Activated CD4-positive, alpha-beta T cell treated with anti-CD3 and anti-CD28 coated beads for 24 hours (primary cell): ENCODE measurements at places on chromosomes 11 and 22.
A peak's percentile ranks its signal among the peaks of the same experiment; 100 is the strongest.

DNA sequence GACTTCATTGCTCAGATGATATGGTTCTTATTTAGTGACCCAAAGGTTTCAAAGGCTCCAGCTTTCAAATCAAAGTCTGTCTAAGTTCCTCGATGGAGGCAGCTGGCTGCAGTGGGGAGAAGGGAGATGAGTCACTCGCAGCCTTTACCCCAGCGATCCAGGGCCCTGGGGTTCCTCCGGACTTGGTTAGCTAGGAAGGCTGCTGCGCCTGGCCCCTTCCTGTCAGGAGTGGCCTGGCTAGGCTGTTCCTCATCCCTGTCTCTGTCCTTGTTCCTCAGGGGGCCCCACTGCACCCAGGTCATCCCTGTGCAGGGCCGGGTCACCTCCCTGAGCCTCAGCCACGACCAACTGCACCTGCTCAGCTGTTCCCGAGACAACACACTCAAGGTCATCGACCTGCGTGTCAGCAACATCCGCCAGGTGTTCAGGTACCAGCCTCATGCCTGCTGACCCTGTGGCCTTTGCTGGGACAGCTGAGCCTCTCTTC is 13.9 kb downstream of the ATG16L2 start:
- no peak for DNase-seq

GRCh38 chr11:19849947-19850593 is 137.4 kb downstream of the NAV2 start:
- no peak for DNase-seq

DNA sequence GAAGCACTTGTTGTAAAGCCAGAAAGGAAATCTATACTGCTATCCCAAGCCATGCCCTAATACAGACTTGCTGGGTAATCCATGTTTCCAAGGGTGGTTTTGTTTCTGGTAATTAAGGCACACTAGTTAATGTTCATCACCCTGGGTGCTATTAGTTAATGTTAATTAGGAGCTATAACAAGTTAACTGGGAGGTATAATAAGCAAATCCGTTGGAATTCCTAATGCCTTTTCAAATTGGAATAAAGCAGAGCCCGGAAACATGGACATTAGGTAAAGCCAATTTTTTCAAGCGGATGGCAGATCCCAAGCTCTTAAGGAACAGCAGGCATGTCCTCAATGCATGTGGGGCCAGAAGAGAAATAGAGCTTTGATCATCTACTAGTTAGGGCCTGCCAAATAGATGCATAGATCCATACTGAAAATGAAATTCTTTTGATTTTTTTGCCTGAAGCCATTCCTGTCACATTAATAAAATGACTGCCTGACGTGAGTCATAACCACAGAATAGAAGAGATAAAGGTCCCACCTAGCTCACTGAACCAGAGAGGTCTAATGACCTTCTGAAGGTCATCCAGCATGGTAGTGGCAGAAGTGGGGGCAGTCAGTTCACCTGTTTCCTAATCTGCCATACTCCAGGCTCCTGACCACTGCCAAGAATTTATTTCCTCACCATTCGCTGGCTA is 28.5 kb upstream of the CCDC34 start:
- DNase-seq, result no peak

DNA sequence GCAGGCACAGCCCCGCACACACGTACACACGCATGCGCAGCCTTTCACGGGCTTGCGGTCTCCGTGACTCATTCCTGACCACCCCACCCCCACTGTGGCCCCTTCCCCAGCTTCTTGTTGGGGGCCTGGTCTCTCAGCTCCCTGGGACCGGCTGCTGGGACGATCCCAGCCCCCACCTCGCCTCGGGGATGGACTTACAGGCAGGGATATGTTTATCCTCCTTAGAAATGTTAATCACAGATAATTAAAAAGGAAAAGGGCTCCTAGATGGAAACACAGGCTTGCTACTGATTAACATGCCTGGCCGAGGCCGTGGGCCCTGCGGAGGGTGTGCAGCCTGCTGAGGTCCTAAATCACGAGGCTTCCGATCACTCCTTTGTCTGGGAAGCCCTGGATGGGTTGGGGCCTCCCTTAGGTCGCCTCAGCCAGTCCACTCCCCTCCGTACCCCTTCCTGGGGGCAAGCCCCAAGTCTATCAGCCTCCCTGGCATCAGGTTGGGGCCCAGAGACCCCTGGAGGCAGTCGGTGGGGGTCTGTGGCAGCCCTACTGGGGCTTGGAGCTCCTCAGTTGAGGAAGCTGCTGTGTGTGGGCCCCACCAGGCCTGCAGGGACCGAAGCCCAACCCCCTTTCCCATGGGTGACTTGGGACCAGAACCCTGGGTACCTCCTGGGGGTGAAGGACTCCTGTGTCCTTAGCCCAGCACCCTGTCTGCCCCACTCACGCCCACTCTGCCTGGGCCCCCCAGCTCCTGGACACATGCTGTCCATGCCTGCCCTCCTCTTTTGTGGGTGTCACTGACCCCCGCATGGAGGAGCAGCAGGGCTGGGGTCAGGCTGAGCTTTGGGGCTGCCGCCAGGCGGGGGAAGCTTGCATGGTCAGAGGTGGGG is 20.6 kb downstream of the TSPAN4 start:
- DNase-seq, result no peak

GRCh38 chr11:131867457-131868257 is 497.2 kb downstream of the NTM start:
- DNase-seq, result no peak

DNA sequence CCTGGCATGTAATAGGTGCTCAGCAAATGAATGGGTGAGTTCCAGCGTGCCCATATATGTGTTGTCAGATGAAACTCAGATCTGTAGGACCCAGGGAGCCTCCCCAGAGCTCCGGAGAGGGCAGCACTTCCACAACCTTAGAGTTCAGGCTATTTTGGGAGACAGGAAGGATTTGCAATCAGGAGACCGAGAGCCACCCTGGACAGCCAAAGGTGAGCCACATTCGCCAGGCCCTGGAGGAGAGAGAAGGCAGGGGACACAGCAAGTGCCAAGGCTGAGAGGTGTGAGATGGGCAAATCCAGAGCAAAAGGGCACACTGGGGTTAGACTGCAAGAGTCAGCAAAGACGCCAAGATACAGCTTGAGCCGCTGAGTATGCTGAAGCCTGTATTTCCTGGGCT is 66.4 kb downstream of the CD82 start:
- DNase-seq, result no peak

DNA sequence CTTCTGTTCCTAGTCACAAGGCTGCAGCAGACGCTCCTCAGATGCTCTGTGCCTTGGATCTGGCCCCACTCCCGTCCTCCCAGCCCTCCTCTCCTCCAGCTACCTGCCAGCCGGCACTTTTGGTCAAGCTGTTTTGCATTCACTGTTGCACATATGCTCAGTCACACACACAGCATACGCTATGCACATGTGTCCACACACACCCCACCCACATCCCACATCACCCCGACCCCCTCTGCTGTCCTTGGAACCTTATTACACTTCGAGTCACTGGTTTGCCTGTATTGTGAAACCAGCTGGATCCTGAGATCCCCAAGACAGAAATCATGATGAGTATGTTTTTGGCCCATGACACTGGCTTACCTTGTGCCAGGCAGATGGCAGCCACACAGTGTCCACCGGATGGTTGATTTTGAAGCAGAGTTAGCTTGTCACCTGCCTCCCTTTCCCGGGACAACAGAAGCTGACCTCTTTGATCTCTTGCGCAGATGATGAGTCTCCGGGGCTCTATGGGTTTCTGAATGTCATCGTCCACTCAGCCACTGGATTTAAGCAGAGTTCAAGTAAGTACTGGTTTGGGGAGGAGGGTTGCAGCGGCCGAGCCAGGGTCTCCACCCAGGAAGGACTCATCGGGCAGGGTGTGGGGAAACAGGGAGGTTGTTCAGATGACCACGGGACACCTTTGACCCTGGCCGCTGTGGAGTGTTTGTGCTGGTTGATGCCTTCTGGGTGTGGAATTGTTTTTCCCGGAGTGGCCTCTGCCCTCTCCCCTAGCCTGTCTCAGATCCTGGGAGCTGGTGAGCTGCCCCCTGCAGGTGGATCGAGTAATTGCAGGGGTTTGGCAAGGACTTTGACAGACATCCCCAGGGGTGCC is 109.8 kb downstream of the BCR start:
- DNase-seq, result peak; percentile 52

DNA sequence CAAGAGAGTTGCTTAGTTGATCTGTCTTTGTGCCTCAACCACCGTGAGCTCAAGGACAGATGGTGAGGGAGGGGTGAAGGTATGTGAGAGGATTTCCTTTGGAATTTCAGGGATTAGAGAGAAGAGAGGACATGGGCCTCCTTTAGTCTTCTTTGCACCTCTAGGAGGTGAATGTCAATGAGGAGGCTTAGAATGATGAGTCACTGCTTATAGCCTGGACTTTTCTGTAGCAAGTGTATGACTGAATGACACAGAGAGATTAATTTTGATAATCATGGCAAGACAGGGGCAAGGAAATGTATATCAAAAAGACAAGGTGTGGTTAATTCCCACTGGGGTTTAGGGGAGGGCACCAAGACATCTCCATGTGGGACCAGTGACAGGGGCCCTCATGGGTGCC is 947.3 kb upstream of the TENM4 start:
- no peak for DNase-seq

DNA sequence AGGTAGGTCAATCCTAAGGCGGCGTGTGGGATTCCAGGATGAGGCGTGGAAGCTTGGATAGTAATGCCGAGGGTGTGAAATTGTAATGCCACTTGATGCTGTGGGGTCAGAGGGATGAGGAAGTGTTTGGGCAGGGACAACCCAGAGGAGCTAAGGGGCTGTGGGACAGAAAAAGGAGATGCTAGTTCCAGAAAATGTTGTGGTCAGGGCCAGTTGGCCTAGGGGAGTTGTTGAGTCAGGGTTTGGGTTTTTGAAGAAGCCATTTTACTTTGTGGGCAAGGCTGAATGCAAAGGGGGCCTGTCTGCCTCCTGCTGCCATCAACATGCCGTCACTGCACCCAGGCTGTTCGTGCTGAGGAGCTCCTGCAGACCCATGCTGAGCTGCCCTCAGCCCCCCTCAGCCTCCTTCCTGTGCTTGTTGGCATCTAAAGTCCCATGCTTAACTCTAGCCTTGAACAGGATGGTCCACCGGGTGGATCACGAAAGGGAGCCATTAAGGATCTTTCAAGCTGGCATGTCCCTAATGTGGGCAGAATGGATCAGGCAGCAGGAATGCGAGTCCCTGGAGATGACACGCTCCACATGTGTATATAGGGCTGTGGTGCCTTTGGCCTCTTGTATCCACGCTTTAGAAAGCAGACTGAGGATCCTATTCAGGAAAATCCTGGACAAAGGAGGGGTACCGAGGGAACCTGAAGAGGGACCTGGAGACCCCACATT is 2.1 kb downstream of the C11orf16 start:
- no peak for DNase-seq

DNA sequence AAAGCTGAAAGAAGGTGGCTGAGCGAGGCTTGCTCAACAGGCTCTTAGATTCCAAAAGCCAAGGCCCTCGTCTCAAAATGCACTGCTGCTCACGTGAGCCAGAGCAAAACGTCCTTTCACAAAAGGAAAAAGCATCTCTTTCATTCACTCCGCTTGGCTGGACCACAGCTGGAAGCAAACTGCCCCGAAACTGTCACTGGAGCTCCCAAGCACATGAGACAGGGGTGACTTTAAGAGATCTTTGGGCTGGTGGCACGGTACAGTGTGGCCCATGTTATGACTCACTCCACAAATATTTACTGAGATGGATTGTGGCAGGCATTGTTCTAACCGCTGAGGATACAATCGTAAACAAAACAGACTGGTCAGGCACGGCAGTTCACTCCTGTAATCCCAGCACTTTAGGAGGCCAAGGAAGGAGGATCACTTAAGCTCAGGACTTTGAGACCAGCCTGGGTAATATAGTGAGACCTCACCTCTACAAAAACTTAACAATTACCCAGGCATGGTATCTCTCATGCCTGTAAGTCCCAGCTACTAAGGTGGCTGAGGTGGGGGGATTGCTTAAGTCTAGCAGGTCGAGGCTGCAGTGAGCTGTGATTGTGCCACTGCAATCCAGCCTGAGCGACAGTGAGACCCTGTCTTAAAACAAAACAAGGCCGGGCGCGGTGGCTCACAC is 3.6 kb downstream of the PLA2G6 start:
- DNase-seq, result no peak

DNA sequence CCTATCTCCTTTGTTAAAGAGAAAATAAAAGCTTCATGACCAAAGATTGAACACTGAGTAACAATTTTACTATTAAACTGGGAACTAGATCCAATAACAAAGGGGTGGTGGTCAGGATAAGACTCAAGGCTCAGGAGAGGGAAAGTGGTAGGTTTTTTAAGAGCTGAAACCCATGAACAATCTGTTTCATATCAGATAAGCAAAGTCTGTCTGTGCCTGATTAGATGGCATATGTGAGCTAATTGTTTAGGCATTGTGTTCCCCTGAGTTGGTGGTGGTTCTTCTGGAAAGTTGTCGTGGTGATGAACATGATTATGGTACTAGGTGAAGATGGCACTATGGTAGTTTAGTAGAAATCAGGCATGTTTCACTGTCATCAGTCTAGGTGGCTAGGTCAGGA is 24.4 kb downstream of the USP47 start:
- DNase-seq, result no peak

DNA sequence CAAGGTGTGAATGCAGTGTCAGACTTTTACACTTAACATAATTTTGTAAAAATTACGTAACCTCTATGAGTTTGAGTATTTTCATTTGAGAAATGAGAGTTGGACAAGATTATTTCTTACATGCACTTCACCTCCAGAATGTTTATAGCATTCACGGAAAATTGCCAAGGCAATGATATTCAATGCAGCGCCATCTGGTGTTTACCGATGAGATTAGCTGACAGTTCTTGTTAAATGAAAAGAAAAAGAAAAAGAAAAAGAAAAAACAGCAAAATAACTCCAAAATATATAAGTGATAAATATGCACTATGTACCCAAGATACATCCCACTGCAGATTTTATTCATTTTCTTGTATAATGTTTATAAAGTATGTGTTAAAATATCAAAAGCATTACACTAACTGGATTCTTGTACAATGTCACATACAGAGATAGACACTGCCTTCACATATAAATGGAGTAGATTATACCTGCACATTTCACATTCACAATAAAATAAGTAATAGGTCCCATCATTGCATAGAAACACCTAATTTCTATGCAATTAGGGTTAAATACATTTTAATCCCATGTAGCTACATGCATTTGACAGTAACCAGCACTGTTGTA is 976.3 kb upstream of the FAT3 start:
- DNase-seq, result no peak

GRCh38 chr22:23571486-23571885 is 8.6 kb downstream of the IGLL1 start:
- no peak for DNase-seq
